GM23338 (cell line): ENCODE measurements at places on chromosomes 12 and 14.

- no peak for DNase-seq
These were observed 25.6 kb downstream of the RAP1B start for GRCh38 chr12:68636268-68636667.

DNA sequence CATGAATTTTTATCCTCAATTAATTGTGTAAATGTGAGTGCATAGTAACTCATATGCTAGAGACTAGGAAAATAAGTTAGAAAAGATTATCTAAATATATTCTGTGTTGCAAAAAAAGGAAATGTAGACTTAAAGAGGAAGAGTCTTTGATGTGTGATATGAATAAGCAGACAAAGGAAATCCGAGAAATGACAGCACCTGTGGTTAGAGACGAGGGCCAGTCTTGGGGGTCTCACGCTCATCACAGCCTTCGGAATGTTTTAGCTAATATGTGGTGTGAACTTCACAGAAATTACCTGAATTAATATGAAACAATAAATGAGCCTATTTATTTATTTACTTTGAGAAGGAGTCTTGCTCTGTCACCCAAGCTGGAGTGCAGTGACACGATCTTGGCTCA, 11.6 kb downstream of the ATP6V0A2 start:
- no peak for DNase-seq

GRCh38 chr14:36605506-36605857, 23.1 kb upstream of the NKX2-8 start:
- DNase-seq: peak; percentile 73

- no peak for DNase-seq
These were observed 71.1 kb downstream of the B4GALNT3 start for GRCh38 chr12:530821-531220.

GRCh38 chr12:6328945-6329702, 12.8 kb downstream of the TNFRSF1A start:
- peak; percentile 86 for DNase-seq

GRCh38 chr12:2287589-2287988, 234.8 kb downstream of the CACNA1C start:
- DNase-seq: no peak

GRCh38 chr14:22073801-22074200, 400.2 kb upstream of the OR4E1 start:
- no peak for DNase-seq

DNA sequence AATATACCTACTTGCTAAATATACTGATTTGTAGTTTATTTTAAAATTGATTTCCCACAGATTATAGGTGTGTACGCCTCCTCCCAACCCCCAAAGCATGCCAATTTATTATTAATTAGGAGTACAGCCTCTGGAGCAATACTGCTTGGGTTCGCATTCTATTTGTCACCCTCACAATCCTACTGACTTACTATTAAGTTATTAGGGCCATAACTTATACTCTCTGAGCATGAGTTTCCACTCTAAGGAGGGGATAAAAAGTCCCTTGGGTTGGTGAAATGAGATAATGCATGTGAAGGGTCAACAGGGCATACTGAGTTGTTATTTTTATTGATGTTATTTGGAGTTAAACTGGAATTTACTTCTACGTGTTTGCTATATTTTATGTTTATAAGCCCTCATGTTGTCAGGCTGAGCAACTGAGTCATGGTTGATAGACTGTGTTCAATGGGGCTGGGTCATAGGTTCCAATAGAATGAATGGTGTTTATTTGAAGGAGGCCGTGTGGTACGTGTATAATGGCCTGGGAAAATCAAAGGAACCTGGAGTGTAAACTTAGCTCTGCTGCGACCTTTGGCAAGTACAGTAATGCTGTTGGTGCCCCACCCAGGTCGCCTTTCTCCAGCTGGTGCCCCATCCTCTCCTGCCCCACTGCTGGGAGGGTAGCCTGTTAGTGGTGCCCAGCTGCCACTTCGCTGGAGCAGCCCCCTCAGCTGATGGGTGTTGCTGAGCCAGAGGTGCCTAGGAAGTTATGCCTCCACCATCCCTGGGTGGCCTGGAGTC, 99.3 kb upstream of the PTPRB start:
- no peak for DNase-seq

- DNase-seq: no peak
These were observed 81.2 kb downstream of the CFAP54 start for GRCh38 chr12:96570579-96570978.

- DNase-seq: no peak
These were observed 31.8 kb downstream of the LTBP2 start for GRCh38 chr14:74580275-74580672.

- no peak for DNase-seq
These were observed 28.6 kb downstream of the GABARAPL1 start for GRCh38 chr12:10241290-10241689.

DNA sequence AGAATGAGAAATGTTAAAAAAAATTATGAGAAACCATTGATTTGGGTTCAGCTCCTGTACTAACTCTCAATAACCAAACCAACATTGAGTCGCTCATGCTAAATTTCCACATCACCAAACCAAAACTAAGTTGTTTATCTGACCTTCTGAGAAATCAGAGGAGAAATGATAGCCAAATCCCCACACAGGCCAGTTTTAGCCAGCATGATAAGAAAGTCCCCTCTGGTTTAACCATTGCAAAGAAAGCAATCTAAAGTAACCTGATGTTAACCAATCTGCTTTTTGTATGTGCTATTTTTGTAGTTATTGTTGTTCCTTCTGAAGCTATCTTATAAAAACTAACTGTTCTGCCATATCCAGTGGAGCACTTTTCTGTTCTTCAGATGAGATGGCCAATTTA, 599.7 kb downstream of the SLC16A7 start:
- DNase-seq: no peak
